ENCODE measurements at places on chromosomes 6 and 20. TPM values are rescaled to one million over a fixed set of nuclear protein-coding genes. Genes with fewer than 3 reads are reported as not detected.

GRCh38 chr6:116247285-116247684 lies 6.6 kb downstream of the TSPYL4 start:
- peak overlapping the region; percentile 88 for H3K27ac ChIP-seq
- no peak overlapping the region for H3K4me3 ChIP-seq
- no peaks in the 10 kb centered on the region for H3K27me3 ChIP-seq

DNA sequence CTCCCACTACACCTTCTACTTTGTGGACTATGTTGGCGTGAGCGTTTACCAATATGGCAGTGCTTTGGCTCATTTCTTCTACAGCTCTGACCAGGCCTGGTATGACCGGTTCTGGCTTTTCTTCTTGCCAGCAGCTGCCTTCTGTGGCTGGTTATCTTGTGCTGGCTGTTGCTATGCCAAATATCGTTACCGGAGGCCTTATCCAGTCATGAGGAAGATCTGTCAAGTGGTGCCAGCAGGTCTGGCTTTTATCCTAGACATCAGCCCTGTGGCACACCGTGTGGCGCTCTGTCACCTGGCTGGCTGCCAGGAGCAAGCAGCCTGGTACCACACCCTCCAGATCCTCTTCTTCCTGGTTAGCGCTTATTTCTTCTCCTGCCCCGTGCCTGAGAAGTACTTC lies 16.5 kb upstream of the EFHC1 start:
- H3K36me3 ChIP-seq: no peaks in the 10 kb centered on the region
- H3K27ac ChIP-seq: no peak overlapping the region
- H3K27me3 ChIP-seq: no peaks in the 10 kb centered on the region
- DNase-seq: no peak

GRCh38 chr6:46215777-46216176 lies 45.0 kb upstream of the ENPP5 start:
- no peaks in the 10 kb centered on the region for H3K36me3 ChIP-seq
- no peak overlapping the region for H3K4me3 ChIP-seq
- no peak for DNase-seq
- no peak overlapping the region for H3K27ac ChIP-seq

Gene EHMT2
- total RNA-seq: 43.4 TPM

Gene ANGPT4
- not detected for total RNA-seq

GRCh38 chr20:45183084-45183483 lies 8.4 kb downstream of the PI3 start:
- H3K4me1 ChIP-seq: peaks cover 8% of the 10 kb centered on the region
- H3K27me3 ChIP-seq: peaks cover 18% of the 10 kb centered on the region
- H3K4me3 ChIP-seq: no peak overlapping the region
- H3K36me3 ChIP-seq: no peaks in the 10 kb centered on the region
- DNase-seq: no peak
- no peak overlapping the region for H3K27ac ChIP-seq

- H3K27ac ChIP-seq: no peak overlapping the region
- peaks cover 12% of the 10 kb centered on the region for H3K36me3 ChIP-seq
- no peak for DNase-seq
- peaks cover 11% of the 10 kb centered on the region for H3K4me1 ChIP-seq
- H3K27me3 ChIP-seq: no peaks in the 10 kb centered on the region
Measured at GRCh38 chr6:18211338-18211737, 53.0 kb downstream of the DEK start.

DNA sequence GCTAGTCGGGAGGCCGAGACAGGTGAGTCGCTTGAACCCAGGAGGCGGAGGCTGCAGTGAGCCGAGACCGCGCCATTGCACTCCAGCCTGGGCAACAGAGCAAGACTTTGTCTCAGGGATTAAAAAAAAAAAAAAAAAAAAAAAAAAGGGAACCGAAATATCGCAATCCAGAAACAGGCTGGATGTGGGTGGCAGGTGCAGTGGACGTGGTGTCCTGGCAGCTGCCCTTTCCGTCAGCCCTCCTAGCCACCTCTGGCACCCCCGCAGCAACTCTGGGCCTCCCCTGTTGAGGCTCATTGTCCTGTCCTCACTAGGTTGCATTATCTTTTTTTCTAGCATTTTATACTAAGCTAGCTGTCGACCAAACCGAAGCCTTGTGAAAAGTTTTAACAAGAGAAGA lies 113.5 kb downstream of the DTNBP1 start:
- no peak overlapping the region for H3K4me3 ChIP-seq
- DNase-seq: no peak
- H3K4me1 ChIP-seq: peaks cover 5% of the 10 kb centered on the region
- no peaks in the 10 kb centered on the region for H3K27me3 ChIP-seq
- no peaks in the 10 kb centered on the region for H3K36me3 ChIP-seq

DNA sequence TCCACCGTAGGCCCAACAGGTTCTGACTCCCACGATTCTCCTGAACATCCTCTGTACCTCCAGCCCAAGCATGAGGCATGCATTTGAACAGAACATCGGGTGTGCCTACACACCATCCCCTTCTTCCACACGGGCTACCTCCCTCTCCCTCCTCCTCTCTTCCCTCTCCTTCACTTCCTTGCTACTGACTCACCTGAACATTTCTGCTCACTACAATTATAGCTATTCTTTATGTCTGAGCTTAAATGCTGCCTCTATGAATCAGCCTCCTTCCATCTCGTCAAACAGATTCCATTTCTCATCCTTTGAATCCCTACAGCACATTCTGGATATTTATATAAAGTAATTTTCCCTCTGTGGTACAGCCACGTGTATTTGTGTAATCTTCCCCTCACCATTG lies 71.4 kb upstream of the MYLIP start:
- no peaks in the 10 kb centered on the region for H3K36me3 ChIP-seq
- no peak overlapping the region for H3K27ac ChIP-seq
- peaks cover 3% of the 10 kb centered on the region for H3K27me3 ChIP-seq
- H3K4me1 ChIP-seq: no peaks in the 10 kb centered on the region

DNA sequence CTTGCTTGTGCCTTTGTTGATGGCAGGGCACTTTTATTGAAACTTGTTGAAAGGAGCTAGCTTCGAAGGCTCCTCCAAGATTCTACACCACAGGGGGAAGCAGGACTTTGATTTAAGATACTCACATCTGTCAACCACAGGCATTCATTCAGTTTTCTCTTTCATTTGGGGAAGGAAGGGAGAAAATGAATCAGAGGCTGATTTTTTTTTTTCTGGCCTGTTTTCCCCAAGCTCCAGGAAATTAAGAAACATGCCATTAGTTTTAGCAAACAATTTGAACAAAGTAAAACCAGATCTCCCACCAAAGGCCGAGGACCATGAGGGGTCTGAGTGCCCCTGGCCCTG lies 8.7 kb upstream of the APCDD1L start:
- peak; percentile 16 for DNase-seq
- peaks cover 46% of the 10 kb centered on the region for H3K36me3 ChIP-seq
- no peak overlapping the region for H3K4me3 ChIP-seq
- H3K4me1 ChIP-seq: peaks cover 37% of the 10 kb centered on the region
- peaks cover 2% of the 10 kb centered on the region for H3K27me3 ChIP-seq

- H3K36me3 ChIP-seq: no peaks in the 10 kb centered on the region
- peaks cover 41% of the 10 kb centered on the region for H3K27me3 ChIP-seq
- DNase-seq: no peak
- H3K4me1 ChIP-seq: peaks cover 11% of the 10 kb centered on the region
- no peak overlapping the region for H3K4me3 ChIP-seq
Measured at GRCh38 chr20:20371681-20372080, 3.8 kb downstream of the INSM1 start.
